ENCODE measurements at places on chromosomes 11 and 22.
A peak's percentile ranks its signal among the peaks of the same experiment; 100 is the strongest.

- no peak for DNase-seq
These were observed 406.0 kb downstream of the MIAT start for GRCh38 chr22:27063406-27063805.

GRCh38 chr22:44956840-44957767, 52.7 kb downstream of the PHF21B start:
- no peak for DNase-seq

DNA sequence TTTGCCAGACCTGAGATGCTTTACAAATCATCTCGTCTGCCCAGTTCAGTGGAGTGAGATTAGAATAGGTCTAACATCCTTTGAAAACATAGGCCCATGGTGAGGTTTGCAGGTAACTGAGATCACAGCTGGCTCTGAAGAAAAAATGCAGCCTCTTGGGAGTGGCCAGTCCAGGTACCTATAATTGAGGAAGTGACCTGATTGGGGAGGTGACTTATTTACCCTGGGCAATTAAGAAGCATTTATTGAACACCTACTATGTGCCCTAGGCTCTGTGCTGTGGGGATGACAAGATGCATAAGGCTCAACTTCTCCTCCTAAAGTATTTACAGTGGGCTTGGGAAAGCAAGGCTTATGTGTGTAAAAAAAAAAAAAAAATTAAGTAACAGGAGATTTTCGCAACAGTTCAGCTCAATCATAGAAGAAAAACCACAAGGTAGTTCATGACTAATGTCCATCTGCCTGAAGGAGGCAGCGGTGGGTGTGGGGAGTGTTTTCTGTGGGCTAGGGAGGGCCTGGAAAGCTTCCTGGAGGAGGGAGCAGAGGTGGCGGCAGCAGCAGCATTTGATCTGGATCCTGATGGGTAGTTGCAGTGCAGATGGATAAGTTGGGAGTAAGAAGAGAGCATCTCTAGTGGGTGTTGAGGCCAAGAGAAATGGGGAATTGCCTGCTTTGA, 16.1 kb downstream of the MICAL2 start:
- DNase-seq = no peak

- no peak for DNase-seq
These were observed 45.2 kb downstream of the PLAAT5 start for GRCh38 chr11:63445720-63446119.

DNA sequence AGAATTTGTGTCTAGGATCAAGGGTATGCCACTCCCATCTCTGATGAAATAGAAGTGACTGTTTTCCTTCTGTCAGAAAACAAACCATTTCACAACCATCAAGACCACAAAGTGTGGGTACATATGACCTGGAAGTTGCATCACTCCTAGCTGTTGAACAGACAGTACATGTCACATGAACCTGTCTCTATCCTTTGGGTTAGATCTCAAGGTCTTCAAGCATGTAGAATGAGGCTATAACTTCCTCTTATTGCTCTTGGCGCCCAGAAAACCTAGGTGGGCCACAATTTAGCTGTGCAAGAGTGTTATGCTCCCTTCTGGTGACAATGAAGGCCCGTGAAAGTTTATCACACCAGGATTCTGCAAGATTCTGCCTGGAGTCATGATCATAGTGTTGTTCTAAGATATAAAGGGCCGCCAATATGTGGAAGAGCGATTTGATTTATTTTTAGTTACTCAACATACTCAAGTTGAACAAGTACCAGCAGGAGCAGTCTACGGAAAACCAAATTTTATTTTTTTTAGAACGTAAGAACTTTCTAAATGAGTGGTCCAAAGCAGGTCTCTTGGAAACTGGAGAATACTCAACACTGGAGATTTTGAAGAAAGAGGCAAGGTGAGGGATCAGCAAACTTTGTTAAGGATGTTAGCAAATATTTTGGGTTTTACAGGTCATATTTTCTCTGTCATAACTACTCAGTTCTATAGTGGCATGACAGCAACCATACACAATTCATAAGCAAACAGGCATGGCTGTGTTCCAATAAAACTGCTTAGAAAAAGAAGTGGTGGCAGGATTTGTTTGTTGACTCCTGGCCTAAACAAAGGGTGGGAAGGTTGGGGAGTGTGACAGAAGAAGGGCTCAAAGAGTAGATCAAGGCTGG, 101.8 kb downstream of the USP35 start:
- DNase-seq = no peak

GRCh38 chr11:87398931-87399330, 361.2 kb downstream of the TMEM135 start:
- DNase-seq = no peak

GRCh38 chr11:57713835-57714234, 1.4 kb downstream of the TMX2 start:
- no peak for DNase-seq

GRCh38 chr11:107504981-107505380, 47.4 kb upstream of the CWF19L2 start:
- no peak for DNase-seq

DNA sequence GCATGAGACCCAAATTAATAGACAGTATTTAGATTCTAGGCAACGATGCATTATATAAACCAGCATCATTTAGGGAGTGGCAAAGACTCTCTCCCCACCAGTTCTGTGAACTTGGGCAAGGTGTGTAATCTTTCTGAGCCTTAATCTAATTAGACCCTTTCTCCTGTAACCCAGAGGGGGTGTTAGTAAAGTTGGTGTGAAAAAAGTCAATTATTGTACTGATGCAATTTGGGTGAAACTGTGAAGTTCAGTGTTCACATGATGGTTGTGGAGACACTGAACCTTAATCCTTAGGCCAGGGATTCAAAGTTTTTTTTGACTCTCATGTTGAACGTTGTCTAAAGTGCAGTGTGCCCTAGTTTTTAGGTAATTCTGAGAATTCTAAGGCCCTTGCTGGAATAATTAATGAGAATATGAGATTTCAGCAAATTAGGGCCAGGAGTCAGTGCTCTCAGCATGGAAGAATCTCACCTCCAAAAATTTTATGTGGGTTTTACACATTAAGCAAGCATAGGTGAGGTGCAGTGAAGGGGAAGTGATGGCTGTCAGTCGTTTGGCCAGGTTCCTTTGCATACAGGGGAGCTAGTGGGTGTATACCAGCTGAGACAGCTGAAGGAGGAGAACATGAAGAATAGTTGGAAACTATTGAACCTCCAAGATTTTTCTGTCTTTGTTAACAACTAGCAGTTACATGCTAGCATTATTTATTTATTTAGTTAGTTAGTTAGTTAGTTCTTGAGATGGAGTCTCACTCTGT, 94.2 kb downstream of the PTPRJ start:
- no peak for DNase-seq

- DNase-seq = no peak
These were observed 19.2 kb downstream of the PRR5 start for GRCh38 chr22:44721213-44721612.

GRCh38 chr11:33187998-33188722, 26.9 kb upstream of the CSTF3 start:
- no peak for DNase-seq

- DNase-seq = no peak
These were observed 11.5 kb upstream of the RAB39A start for GRCh38 chr11:107916671-107917241.

- DNase-seq = no peak
These were observed 198.4 kb upstream of the NARS2 start for GRCh38 chr11:78773077-78773476.

DNA sequence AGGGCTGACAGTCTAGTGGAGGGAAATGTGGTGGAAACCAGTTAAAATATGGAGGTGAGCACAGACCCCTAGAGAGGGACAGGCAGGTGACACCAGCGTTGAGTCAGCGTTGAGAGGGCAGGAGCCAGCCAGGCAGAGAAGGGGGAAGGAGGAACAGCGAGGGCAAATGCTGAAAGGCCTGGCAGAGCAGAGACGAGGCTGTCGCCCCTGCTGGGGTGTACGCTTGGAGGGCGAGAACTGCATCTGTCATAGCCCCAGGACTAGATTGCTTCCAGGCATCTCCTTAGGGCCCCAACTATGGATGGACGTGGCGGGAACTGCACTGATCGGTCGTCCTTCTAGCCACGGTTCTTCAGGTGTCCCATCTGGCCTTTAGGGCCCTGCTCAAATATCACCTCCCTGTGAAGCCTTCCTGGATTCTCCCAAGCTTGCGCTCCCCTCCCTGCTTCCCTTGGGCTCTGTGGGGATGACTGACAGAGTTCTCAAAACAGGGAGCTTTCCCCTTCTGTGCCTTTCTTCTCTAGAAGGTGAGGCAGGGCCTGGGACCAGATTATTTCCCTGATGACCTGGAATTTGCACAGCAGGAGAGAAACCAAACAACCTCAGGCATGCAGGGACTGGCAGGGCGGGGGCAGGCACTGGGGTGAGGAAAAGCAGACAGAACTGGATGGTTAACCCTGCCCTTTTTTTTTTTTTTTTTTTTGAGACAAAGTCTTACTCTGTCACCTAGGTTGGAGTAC, 11.1 kb downstream of the SYNGR1 start:
- no peak for DNase-seq

- peak; percentile 86 for DNase-seq
These were observed 5.3 kb upstream of the NHERF4 start for GRCh38 chr11:119179983-119180382.

DNA sequence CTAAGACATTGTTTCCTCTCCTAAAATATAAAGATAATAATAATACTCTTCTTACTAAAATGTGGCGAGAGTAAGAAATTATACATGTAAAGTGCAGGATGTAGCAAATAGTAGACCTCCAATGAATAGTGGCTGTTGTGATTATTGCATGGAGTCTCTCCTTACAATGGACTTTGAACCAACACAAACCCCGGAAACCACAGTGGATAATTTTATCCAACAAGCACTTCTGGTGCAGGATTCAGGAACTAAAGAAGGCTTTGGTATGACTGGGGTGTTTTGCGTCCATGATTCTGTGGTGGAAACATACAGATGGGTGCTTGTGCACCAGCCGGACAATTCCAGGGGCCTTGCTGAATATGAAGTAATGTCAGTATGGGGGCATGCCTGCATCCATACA, 146.4 kb upstream of the UBASH3B start:
- no peak for DNase-seq

DNA sequence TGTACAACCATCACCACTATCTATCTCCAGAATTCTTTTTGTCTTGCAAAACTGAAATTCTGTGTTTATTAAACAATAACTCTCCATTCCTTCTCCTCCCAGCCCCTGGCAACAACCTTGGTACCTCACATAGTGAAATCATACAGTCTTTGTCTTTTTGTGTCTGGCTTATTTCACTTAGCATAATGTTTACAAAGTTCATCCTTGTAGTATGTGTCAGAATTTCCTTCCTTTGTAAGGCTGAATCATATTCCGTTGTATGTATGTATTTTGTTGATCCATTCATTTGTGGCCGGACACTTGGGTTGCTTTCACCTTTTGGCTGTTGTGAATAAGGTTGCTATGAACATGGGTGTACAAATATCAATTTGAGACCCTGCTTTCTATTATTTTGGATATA, 243.7 kb upstream of the TBCEL start:
- DNase-seq = no peak

GRCh38 chr11:79102840-79103239, 338.0 kb downstream of the TENM4 start:
- DNase-seq = no peak

DNA sequence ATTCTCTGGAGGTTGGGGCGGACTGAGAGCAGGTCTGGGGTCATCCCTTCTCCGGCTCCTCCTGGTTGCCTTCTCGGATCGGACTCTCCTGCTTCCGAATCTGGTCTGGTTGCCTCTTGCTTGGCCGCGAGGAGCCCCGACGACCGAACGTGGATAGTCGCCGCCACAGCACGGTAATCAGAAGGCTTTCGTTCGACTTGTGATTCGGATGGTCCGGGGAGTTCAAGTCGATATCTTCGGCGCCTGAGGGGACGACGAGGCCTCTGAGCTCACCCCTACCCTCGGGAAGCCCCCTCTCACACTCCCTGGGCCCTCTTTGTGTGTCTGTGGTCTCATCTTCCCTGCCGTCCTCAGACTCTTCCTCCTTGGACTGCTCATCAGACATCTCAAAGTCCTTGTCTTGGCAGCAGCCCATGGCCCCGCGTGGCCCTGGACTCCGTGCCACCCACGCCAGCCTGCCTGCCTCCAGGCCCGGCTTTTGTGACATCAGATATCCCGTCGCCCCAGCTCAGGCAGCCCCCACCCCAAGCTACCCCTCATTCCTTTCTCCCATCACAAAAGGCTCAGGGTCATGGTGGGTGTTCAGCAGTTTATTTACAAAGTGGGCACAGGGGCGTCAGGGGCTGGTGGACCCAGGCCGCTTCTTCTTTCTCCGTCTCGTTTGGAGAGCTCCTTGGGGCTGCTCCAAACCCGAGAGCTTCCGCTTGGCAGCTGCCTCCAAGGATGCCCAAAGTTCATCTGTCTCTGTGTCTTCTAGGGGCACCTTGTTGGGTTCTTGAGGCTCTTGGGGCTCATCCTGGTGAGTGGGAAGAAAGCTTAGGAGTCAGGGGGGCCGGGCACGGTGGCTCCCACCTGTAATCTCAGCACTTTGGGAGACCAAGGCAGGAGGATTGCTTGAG, at the start of gene TEX54:
TEX54 (minus strand) TSS at position 506 of the 899 bp plus-strand sequence.
- no peak for DNase-seq

- DNase-seq = no peak
These were observed 56.4 kb downstream of the CEP164 start for GRCh38 chr11:117384045-117384444.

DNA sequence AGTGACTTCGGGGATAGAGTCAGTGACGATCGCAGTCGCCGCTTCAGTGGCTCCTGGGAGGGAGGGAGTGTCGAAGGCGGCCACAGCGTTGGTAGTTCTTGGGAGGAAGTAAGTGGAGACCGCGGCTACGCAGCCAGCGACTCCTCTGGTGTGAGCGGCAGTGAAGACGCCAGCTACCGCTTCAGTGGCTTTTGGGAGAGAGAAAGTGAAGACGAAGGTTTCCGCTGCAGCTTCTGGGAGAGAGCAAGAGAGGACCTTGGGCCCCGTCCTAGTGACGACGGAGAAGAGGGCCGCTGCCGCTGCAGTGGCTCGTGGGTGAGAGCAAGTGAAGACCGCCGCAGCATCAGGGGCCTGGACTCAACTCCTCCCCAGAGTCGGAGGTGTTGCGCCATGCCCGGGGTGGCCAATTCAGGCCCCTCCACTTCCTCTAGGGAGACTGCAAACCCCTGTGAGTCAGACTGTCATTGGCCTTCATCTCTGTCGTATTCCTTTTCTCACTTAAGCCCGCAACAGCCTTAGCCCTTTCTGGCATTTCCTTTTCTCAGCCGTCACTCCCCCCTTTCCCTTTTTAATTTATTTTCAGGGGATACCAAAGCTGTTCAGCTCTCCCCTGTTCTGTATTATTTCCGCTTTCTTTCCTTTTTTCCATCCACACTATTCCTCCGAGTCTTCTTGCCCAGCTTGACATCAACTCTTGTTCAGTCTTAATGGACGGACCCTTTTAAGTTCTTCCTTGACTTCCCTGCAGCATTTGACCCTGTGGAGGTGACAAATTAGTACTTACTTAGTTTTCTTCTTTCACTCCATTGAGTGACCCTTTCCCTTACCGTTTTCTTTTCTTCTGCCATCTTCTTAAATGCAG, 1.0 kb downstream of the ANKRD42 start:
- DNase-seq = peak; percentile 23

- peak; percentile 45 for DNase-seq
These were observed 1.9 kb upstream of the LTBP3 start for GRCh38 chr11:65559951-65560537.
